Eye (tissue), 1 donor: ENCODE measurements at places on chromosomes 16 and 17.

DNA sequence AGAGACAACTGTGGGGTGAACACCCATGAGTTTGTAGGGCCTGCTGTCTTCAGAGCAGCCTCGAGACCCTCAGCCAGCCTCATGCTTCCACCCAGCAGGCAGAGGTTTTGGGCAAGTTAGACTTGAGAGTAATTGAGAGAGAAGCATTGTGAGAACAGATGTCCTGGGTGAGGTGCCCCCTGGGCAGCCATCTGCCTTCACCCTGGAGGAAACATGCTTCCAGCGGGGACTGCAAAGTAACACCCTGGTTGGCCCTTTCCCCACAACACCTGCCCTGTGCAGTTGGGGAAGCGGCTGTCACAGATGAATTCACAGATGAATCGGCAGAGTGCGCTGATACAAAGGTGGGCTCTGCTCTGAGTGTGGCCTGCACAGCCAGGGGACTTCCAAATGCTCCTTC is 23.4 kb downstream of the ATPAF2 start:
- peak; percentile 36 for DNase-seq

GRCh38 chr17:7289256-7290032 is 5.0 kb downstream of the YBX2 start:
- no peak for DNase-seq

- no peak for DNase-seq
These were observed 10.1 kb upstream of the KRT28 start for GRCh38 chr17:40809721-40810421.

DNA sequence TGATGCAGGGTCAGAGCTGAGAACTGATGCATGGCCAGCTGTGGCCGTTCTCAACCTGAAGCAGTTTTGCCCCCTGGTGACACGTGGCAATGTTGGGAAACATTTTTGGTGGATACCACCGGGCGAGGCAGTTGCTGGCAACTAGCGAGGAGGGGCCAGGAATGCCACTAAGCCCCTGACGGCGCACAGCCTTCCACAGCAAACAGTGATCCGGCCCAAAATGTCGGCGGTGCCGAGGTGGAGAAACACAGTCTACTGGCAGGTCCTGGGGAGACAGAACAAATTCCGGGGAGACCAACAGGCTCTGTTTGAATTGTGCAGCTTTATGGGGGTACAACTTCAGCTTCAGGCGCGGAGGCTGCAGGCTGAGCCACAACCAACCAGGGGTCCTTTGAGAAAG is 8.2 kb downstream of the SLC26A11 start:
- no peak for DNase-seq

- DNase-seq, result no peak
These were observed 2.7 kb downstream of the TSEN54 start for GRCh38 chr17:75518983-75519537.

DNA sequence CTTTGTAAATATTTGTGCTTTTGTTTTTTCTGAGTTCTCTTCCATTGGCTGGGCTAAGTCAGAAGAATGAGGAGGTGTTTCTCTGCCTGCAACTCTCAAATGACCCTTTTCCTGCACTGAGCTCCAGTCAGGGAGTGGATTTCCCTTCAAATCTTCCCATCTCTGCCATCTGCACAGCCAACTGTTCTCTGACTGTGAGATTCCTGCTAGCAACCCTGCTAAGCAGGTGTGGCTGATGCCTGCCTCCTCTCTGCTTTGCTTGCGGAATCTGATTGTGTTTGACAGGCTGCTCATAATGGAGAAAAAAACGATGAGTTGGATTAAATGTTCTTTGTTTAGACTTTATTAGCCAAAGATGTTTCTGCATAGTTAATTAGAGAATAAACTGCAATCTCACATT is 519.8 kb downstream of the TMEM114 start:
- DNase-seq, result peak; percentile 72

- DNase-seq, result peak; percentile 10
These were observed 147.0 kb downstream of the SHISA6 start for GRCh38 chr17:11388054-11388453.

- no peak for DNase-seq
These were observed 97.1 kb upstream of the HS3ST3A1 start for GRCh38 chr17:13698832-13699231.

- DNase-seq, result peak; percentile 87
These were observed 70.1 kb upstream of the CREBBP start for GRCh38 chr16:3950343-3951193.

DNA sequence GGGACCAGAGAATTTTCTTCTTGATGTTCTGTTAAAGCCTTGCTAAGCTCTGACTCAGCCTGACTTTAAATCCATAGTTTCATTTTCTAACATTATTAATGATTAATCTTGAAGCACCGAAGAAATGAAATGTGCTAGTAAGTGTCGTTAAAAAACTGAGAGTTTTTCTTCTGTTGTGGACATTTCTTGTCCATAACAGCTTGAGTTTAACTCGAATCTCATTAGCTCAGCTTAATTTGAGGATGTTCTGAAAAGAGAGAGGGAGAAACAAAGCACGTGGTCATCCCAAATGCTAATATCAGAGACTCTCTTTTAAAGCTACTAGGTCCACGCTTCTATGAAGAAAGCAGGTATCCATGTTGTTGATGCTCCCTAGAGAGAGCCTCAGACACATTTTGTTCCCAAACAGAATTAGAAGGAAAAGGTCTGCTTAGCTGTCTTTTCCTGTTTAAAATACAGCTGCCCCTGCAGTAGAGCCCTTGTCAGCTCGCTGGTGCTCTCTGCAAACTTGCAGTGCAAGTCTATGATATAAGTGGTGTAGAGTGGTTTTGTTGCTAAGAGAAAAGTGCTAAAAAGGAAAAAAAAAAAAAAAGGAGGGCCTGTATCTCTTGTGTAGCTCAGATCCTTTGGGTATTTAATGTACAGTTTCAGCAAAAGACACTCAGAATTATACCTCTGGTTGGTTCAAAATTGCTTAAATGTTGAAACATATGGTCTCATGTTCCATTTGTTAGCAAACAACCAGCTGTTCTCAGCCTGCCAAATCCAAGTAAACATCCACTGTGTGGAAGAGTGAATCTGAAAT is 191.1 kb upstream of the TBX2 start:
- DNase-seq, result peak; percentile 61

- DNase-seq, result no peak
These were observed 464.4 kb upstream of the GOT2 start for GRCh38 chr16:59198487-59198886.

DNA sequence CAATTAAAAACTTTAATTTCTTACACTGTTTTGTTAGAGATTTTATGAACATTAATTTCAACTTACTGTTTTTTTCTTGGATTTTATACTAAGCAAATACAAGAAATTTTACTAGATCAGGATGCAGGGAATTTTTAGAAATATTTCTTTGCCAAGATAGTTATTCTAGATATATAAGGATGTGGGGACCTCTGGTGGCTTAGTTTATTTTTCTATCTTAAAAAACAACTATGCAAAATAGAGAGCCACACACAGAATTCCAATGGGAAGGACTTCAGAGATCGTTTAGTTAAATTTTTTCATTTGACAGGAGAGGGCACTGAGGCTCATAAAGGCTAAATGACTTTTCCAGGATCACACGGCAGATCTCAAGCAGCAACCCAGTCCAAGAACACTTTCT is 23.0 kb upstream of the CAPNS2 start:
- DNase-seq, result peak; percentile 61

- DNase-seq, result peak; percentile 45
These were observed 29.8 kb upstream of the XYLT2 start for GRCh38 chr17:50316016-50316587.

- peak; percentile 71 for DNase-seq
These were observed 132.4 kb upstream of the CHMP6 start for GRCh38 chr17:80859002-80859941.

DNA sequence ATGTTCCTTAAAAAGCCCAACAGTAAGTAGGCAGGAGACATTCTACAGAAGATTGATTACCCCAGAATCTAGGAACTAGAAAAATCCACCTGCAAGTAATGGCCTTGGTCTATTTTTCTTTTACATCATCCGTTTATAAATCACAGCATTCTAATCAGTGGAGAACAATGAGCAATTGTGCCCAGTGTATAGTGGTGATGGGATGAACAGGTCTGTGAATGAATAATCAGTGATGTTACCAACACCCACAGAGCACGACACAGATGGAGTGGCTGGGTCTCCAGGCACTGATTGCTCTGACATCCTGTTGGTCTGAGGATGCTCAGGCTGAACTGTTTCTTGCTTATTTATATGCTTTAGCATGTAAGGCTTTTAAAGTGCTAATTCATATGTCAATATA is 1251.2 kb upstream of the CDH8 start:
- DNase-seq, result no peak

- peak; percentile 85 for DNase-seq
These were observed 225.9 kb upstream of the IRX3 start for GRCh38 chr16:54512467-54512995.

DNA sequence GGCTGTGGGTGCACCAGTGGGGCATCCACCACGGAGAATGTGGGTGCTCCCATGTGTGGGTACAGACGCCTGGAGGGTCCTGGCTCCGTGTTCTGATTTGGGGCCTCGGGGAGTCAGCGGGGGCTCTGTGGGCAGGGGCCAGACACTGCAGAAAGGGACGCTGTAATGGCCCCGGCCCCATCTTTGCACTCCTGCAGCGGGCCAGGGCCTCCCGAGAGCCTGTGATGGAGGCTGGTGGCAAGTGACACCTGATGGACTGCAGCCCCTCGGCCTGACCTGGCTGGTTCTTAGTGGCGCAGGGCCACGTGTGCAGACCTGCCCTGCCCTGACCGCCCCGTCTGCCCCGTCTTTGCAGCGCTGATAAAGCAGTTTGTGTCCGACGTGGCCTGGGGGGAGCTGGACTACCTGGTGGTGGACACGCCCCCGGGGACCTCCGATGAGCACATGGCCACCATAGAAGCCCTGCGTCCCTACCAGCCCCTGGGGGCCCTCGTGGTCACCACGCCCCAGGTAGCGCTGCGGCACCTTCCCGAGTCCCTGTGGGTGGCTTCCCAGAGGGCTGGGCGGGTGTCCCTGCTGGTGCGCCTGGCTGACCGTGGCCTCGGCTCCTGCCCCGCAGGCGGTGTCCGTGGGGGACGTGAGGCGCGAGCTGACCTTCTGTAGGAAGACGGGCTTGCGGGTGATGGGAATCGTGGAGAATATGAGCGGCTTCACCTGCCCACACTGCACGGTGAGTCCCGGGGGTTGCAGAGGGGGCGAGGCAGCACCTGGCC is 4.7 kb downstream of the NUBP2 start:
- DNase-seq, result no peak

DNA sequence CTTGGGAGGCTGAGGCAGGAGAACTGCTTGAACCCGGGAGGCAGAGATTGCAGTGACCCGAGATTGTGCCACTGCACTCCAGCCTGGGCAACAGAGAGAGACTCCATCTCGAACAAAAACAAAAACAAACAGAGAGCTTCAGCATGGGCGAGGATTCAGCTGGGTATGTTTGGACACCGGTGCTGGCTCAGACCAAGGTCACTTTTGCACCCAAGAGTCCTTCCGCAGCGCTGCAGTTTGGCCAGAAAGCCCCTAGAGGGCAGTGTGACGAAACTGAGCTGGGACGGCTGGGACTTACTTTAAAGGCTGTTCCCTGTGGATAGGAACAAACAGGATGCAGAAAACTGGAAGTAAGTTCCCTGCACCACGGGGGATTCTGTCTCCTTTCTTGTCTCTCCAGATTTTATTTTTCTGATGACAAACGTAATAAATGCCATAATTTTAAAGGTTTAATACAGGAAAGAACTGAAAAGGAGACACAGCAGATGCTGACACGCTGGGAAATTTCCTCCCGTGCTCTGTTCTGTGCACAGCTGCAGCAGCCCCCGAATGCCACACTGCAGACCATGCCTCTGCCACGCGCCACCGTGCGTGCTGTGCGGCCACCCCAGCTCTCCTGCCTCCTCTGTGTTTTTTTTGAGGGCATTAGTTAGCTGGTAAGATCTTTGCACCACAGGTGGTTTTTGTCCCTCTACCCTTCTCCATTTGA is 25.2 kb upstream of the USP36 start:
- peak; percentile 92 for DNase-seq

DNA sequence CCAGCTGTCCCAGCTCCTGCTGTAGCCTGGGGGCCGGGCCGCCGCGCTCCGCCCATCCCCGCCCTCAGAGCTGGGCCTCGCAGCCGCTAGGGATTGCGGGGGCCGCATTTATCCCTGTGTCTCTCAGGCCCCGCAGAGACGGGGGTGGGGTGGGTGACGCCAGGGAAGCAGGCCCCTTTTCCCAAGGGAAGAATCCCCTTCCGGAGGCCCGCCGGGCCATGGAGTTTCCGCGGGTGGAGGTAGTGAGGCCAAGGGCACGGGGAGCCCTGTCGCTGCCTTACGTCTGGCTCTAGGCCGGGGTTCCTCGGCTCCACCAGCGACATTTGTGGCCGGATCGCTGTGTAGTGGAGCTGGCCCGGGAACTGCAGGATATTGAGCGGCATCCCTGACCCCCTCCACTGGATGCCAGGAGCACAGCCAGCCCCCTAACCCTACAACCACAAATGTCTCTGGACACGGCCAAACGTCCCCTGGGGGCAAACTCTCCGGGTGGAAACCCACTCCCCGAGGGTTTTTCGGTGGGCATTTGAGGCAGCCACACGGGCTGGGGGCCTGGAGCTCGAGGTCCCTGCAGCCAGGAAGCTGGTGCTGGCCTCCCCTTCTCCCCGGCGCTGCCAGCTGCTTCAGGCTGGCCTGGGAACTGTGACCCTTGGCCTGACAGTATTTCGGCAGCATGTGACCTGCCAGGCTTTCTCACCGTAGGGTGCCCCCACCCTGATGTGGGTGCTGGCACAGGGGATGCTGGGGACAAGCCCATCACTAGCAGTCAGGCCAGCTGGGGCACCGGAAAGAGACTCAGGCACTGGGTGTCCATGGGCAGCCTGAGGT is 12.0 kb upstream of the CD300A start:
- DNase-seq, result peak; percentile 94

- no peak for DNase-seq
These were observed 152.6 kb downstream of the MAP2K6 start for GRCh38 chr17:69567130-69567529.
